ENCODE measurements at places on chromosomes 7 and 10. TPM values are rescaled to one million over a fixed set of nuclear protein-coding genes. Genes with fewer than 3 reads are reported as not detected.
A peak's percentile ranks its signal among the peaks of the same experiment; 100 is the strongest.

DNA sequence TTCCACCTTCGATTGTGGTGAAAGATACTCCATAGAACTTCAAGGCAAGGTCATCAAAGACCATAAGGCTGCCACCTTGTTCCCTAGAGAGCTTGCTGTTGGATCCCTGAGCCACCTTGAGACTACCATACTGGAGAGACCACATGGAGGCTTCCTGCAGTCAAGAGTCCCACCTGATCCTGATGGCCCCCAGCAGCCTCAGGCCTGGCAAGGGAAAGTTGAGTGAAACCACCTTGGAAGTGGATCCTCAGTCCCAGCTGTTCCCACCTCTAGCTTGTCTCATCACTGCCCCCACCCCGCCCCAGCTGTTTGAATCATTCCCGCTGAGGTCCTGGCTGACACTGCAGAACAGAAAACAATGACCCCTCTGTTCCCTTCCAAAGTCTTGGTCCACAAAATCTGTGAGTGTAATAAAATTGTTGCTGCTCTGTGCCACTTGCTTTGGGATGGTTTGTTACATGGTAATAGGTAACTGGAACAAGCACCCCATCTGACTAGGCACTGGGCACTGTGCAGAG lies 32.0 kb downstream of the PRLHR start:
- DNase-seq: no peak

DNA sequence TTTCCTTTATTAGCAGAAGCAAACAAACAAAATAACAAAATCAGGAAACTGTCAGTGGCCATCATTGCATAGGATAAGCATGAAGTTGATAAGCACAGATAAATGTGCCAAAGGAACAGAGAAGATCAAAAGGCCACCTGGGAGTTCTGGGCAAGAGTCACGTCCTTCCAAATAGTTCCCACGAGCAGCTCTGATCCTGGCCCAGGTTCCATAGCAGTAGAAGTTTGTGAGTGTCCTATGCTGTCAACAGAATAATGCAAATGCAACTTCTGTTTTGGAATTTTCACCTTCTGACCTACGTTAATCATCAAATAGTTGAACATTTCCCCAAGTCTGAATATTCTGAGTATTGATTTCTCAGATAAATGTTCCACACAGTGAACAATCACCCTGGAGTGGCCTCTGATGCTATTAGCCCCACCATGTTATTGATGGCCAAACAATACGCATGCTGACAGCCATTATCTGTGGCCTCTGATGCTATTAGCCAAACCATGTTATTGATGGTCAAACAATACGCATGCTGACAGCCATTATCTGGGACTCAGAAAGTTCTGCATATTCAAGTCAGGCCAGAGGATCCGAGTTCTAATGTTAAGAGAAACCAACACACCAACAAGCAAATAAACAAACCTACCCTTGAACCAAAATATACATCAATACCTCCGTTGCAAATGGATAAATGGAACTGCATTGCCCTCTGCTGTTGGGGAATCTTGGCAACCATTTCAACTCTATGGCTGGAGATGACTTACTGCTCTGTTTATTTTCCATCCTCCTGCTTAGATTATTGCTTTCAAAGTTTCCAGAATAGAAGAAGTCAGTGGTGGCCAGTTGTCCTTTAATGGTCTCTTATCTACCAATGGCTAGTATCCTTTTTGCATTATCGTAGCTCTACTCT lies 63.3 kb downstream of the MRC1 start:
- no peak for DNase-seq

DNA sequence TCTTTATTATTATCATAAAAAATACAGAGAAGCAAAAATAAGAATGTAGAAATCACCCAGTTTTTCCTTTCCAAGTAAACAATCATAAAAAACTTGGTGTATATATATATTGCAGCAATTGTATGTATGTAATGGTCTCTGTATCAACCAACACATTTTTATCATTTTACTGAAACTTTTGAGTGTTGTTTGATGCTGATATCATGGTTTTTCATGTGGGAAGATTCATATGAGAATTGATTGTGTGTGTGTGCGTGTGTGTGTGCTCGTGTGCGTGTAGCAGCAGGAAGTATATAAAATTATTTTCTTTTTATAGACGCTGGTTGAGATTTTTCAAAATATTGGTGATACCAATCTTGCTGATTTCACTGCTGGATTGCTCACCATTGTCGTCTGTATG lies 22.3 kb downstream of the SLC26A4 start:
- DNase-seq: no peak

DNA sequence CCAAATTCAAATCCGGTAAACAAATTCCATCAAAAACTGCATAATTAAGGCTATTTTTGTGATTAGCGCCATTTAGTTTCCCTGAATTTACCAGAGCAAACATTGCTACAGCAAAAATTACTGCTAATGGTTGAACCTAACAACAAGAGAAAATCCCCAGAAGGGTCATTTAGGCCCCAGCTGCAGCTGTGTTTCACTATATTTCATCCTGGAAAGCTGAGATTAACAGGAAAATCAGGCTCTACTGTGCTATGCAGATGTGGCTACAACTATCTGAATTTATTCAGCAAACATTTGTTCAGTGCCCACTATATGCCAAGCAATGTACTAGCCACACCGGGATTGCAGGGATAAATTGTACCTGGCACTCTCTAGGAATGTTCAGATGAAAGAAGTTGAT lies 104.0 kb downstream of the PON1 start:
- no peak for DNase-seq

DNA sequence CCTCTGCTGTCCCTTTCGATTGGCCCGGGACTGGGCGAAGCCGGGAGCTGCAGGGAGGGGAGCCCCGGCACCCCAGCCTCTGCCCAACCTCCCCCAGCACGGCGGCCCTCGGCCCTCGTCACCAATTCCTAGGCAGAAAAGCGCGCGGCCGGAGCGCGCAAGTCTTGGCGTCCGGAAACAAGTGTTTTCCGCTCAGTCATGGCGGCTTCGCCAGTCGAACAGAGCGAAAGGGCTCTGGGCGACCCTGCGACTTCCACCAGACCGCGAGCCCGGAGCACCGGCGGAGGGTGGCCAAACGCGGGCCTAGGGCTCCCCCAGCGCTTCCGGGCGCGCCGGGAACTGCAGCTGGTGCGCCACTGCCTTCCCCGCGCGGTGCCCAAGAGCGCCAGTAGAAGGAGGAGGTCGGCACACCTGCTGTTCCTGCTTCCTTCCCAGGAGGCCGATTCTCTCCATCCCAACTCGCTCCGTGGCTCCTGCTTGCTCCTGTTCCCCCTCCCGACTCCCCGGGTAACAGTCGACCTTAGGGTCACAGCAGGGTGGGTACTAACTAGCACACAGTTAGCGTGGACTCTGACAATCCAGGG lies 729.9 kb downstream of the ZWINT start:
- no peak for DNase-seq

Gene TMEM139
- total RNA-seq: 34.0 TPM

Gene ECHDC3
- total RNA-seq: 13.3 TPM

DNA sequence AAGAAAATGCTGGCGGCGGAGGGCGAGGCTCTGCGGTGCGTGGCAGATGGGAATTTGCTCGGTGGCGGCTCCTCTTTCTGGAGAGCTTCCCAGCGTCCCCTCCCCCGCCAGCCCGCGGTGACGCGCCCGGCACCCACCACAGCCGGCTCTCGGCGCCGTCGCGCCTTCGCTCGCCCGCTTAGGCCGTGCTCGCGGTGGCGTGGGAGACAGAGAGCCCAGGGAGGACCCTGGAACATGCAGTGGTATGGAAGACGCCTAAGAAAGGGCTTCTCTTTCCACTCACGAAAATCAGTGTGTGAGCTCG lies 576 bp upstream of the CSGALNACT2 start:
- DNase-seq: peak; percentile 54

GRCh38 chr10:59222788-59223187 lies 46.3 kb downstream of the PHYHIPL start:
- DNase-seq: no peak

DNA sequence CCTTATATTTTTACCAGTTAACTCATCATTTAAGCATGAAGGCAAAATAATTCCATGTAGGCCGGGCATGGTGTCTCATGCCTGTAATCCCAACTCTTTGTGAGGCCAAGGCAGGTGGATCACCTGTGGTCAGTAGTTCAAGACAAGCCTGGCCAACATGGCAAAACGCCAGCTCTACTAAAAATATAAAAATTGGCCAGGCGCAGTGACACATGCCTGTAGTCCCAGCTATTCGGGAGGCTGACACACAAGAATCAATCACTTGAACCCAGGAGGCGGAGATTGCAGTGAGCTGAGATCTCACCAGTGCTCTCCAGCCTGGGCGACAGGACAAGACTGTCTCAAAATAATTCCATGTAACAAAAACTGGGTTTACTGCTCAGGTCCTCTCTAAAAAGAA lies 18.3 kb downstream of the HNRNPA2B1 start:
- no peak for DNase-seq

- no peak for DNase-seq
Measured at GRCh38 chr10:102261196-102261595, 15.9 kb downstream of the GBF1 start.

GRCh38 chr10:102230264-102230860 lies 4.3 kb downstream of the ELOVL3 start:
- no peak for DNase-seq

DNA sequence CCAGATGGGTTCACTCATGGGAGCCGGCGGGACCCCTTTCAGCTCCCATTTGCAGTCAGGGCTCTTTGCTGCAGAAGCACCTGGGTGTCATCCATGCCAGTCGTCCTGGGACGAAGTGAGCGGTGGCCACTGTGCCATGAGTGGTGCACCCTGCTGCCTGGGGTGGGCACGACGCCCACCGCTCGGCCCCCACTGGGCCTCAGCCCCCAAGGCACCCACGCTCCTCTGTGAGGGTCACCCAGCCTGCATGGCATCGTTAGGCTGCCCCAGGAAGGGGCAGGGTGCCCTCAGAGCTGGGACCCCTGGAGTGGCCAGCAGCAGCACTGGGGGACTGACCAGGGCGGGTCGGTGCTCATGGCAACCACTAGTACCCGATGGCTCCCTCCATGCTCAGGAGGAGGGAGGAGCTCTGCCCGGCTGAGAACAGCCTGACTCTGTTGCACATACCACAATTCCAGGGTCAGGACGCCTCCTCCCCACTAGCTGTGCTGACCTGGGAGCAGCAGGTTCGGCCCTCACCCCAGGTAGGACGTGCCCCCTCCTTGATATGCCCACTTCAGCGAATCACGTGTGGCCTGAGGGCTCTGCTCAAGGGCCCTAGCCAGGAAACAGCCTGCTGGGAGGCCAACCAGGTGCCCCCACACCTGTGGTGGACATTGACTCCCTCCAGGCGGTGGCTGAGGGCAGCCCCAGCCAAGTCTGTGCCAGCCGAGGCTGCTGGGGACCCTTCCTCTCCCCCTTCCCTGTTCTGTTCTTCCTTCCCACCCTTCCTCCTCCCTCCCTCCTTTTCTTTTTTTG lies 28.5 kb upstream of the CFAP46 start:
- DNase-seq: no peak

DNA sequence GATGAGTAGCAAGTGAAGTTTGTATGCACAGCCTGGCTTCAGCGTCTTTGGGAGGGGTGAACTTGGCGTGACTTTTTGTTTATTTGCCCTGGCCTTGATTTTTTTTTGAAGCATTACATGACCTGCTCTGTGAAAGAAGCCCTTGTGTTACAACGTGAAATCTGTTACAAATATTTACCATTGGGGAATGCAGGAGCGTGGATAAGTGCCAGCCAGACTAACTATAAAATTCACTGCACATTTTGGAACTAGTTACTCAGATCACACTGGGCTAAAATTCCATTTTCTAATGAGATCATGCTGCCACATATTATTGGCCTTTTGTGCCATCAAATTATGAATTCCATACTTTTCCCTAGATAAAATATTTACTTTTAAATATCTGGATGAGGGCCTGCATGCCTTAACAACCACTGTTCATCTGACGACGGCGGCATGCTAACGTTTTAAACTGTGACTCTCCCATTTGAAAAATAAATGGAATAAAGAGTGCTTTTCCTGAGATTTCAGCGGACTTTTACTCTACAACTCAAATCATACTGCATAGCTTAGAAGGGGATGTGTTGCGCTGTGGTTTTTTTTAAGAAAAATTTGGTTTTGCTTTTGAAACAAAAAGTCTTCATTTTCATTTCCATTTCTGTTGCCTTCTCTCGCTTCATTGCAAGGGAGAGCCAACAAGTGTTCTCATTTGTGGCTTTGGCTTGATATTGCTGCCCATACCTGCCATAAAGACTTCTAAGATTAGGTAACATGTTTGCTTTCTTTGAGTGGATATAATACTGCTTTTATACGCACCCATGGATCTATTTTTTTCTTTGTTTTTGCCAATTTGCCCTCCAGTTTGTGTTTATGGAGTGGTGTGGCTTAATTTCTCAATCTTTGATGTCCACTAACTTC lies 352.2 kb downstream of the TFEC start:
- DNase-seq: no peak

DNA sequence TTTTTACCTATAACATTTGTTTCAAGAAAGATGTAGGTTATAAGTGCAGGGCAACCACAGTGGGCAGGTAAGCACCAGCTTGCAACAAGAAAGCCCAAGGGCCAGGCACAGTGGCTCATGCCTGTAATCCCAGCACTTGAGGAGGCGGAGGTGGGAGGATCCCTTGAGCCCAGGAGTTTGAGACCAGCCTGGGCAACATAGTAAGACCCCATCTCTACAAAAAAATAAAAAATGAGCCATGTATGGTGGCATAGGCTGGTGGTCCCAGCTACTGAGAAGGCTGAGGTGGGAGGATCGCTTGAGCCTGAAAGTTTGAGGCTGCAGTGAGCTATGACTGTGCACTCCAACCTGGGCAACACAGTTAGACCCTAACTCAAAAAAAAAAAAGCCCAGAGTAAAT lies 12.8 kb downstream of the BCL7B start:
- DNase-seq: no peak

GRCh38 chr10:48195803-48196202 lies 78.7 kb downstream of the FRMPD2 start:
- DNase-seq: no peak

Gene PITX3
- total RNA-seq: not detected

DNA sequence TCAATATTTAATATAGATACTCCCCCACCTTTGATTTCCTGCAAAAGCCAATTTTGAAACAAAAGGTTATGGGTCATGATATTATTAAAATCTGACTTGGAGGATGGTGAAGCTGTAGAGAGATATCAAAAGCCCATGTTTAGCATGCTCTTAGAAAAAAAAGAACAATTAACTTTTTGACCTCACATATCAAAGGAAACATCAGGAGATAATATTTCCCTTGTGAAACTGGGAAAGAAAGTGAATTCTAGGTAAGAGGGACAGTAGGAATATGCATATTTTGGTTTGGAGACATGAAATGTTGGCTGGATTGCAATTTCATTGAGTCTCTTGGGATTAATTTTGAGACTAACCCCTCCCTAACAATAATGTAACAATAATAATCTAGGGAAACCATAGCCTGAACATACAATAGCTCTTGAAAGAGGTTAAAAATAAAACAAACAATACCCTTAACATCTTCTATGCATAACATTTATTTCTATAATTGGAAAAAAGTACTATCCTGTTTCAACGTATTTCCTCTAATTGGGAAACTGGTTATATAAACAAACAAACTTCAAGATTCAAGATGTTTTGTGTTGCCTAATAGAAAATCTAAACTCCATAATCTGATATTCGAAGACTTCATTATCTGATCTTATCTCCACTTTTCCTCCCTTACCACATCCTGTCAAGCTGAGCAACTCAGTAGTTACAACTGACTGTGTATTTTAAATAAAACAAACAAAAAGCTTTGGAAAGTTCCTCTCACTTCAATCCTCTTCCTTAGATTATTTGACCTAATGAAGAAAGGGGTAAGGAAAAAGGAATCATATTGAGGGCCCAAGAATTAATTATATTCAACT lies 14.8 kb downstream of the TMEM26 start:
- DNase-seq: no peak

Gene GIMAP8
- total RNA-seq: 13.6 TPM

- no peak for DNase-seq
Measured at GRCh38 chr10:12262278-12262981, 66.4 kb downstream of the CDC123 start.

GRCh38 chr10:112601214-112602090 lies 154.4 kb downstream of the VTI1A start:
- no peak for DNase-seq

Data from ureter (tissue), 1 donor.